ENCODE measurements at places on chromosomes 7 and 10.

DNA sequence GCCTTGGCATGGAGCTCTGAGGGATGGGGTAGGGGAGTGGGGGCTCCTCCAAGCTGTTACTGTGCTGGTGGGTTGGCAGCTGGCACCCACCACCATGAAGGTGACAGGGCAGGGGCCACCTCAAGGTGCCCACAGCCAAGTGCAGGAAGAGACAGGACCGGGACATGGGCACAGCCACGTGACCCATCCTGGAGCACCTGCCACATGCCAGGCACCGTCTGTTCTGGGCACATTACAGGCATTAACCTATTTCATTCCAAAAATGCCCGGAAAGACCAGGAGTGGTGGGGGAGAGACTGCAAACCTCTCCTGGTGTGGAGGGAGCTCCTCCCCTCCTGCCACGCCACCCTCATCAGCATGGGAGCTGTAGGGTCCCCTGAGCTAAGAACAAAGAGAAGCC is 56.7 kb downstream of the CAMK2B start:
- DNase-seq = no peak

DNA sequence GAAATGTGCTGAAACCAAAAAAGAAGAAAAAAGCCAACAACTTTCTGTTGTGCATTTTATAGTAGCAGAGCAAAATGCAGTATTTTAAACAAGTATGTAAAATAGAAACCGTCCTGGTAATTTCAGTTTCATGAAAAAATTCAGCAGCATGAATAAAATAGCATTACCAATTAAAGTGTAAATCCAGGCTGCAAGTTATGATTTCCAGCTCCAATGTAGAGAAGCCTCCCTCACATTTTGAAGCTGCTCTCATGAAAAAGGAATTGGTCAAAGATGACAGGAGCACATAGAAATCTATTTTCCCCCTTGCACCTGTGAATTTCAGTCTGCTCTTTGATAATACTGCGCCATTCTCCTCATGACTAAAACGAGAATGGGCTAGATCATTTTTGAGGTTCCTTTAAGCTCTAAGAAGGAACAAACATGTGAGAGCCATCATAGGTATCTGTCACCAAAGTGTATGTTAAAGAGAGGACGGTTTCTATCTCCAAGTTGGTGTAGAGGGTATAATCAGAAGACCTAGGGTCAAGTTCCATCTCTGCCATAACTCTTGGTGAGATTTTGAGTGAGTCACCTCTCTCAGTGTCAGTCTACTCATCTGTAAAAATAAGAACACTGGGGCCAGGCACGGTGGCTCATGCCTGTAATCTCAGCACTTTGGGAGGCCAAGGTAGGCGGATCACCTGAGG is 107.5 kb downstream of the MTPAP start:
- no peak for DNase-seq

DNA sequence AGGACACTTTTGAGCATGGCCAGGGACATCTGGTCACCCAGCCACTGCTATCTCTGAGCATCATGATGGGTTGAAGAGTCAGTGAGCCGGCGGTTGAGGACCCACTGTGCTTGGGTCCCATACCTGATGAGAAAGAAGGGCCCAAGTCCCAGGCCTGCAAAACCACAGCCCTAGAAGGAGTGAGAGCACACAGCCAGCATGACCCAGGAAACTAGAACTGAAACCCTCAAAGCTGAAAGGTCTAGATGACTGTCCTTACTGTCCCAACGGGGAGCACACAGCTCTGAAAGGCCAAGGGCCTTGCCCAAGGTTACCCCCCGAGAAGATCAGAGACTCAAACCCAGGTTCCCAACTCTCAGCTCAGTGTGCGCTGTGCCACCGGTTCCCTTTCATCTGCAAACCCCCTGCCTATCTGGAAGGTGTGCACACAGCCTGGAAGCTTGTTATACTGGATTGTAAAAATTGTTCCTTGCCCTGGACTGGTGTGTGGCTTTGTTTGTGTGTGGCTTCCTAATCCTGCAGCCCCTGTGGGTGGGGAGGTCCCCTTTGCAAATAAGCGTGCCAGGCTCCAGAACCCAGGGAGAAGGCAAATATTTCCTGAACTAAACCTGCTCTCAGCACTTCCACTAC is 22.6 kb upstream of the PSAP start:
- DNase-seq = no peak

- no peak for DNase-seq
Measured at GRCh38 chr7:68823996-68824780, 774.1 kb upstream of the AUTS2 start.

DNA sequence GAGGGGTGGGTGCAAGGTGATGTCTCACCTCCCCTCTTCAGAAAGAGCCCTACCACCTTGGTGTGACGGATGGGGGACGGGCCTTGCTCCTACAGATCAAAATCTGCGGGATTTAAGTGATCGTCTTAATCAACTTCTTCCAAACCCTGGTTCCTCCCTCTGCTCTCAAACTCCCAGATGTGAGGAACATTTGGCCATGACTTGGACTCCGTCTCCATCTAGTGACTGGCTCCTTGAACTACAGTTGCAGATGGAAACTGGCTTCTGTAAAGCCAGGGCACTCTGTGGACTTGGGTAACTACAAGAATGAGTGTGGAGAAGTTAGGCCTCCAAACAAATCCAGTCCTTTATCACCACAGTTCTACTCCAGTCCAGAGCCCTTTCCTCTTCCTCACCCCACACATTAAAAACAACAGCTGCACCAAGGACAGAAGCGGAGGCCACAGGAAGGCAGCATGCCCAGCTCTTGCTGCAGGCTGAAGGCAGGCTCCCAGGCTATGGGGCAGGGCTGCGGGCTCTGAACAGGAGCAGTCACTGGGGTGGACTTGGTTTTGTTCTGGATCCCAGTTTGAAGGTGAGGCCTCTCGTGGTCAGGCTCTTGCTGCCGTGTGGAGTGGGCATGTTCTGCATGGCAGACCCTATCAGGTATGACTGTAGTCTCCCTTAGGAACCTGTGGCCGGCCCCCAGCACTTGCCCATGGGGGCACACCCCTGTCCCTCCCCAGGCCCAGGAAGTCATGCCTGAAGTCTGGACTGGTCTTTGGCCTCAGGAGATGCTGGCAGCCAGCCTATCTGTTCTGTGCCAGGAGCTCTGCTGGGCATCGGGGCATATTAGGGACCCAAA is 79.4 kb downstream of the VWC2 start:
- peak; percentile 50 for DNase-seq

GRCh38 chr7:23471106-23471859 is 992 bp upstream of the IGF2BP3 start:
- peak; percentile 71 for DNase-seq

- no peak for DNase-seq
Measured at GRCh38 chr10:104767745-104768144, 126.7 kb downstream of the SORCS3 start.

DNA sequence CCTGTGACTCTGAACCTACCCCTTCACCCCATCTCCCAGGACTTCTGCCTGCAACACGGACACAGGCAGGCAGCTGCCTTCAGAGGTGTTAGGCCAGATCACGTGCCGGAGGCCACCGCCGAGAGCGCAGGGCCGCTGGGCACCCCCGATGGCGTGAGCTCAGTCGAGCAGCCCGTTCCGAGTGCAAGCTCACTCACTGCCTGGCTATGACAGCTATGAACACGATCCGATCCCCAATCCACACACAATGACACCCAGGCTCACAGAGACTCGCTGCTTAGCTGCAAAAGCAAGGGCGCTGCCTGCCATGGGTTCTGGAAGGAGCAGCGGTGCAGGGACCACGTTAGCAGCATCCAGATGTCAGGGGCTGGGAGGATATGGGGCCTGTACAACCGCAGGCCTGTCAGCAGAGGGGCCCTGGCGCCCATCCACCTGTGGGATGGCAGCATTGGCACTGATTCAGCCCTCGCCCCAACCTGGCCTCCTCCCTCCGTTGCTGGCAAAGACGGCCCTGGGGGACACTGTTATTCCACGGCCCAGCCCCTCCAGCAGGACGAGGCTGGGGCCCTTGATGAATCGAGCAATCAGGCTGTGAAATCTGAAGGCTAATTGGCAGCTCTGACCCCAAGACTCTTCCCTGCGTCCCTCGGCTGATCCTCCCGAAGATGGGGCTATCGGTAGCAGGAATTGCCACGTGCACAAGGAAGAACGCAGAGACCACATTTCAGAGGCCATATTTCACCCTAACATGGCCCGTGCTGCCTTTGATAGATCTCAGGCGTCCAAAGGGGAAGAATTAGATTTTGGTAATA is 230.1 kb downstream of the ELFN1 start:
- no peak for DNase-seq

DNA sequence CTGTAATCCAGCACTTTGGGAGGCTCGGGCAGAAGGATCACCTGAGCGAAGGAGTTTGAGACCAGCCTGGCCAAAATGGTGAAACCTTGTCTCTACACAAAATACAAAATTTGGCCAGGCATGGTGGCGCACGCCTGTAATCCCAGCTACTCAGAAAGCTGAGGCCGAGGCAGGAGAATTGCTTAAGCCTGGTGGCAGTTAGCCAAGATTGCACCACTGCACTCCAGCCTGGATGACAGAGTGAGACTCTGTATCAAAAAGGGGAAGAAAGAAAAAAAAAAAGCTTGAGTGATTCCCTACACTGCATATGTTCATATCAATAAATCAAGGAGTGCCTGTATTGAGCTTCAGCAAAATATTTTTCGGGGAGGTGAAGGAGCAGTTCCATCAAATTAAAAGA is 45.8 kb upstream of the SRRM3 start:
- DNase-seq = peak; percentile 60

- peak; percentile 91 for DNase-seq
Measured at GRCh38 chr7:124992851-124993562, 63.4 kb upstream of the POT1 start.

DNA sequence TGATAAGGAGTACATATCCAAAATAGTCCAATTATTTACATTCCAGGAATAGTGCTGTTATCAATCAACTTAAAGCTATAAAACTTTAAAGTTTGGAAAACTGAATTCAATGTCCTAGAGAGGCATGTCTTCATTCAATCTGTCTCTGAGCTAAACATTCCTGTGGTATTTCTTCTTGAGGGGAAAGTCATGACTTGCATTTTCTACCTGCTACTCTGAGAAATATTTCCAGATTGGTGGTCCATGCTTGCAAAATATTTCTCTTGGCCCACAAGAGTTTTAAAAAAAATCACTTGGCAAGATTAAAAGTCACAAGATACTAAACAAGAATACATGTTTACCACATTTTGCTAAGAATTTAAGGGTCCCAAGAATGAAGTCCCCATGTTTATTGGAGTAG is 63.6 kb upstream of the HGF start:
- no peak for DNase-seq

- DNase-seq = no peak
Measured at GRCh38 chr10:44060221-44060620, 324.7 kb downstream of the CXCL12 start.

- no peak for DNase-seq
Measured at GRCh38 chr10:103894441-103894864, 23.5 kb downstream of the STN1 start.

DNA sequence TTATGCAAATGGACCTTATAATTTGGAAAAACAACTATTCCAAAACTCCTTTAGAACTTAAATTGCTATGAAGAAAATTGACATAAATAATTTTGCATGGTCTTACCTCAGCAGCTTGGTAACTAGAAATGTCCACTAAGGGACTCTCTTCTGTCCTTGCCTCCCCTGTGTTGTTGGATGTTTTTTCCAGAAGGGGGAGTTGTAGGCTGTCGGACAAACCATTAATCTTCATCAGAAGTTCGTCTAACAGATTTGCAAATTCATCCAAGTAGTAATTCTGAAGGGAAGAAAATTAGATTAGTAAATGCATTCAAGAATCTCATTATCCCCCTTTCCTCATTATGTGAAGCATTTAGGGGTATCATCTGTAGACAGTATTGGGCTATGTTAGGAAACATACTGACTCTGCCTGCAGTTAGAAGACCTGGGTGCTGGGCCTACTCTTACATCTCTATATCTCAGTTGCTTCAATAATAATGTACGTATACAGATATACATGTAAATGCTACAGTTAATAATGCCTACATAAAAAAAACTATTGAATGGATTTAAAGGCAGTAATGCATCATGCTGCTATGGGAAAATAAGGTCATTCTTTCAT is 155.6 kb downstream of the PKD1L1 start:
- peak; percentile 28 for DNase-seq

- peak; percentile 26 for DNase-seq
Measured at GRCh38 chr7:39414224-39415035, 151.8 kb upstream of the YAE1 start.

- DNase-seq = peak; percentile 57
Measured at GRCh38 chr10:50367732-50368131, 116.4 kb upstream of the ASAH2 start.

DNA sequence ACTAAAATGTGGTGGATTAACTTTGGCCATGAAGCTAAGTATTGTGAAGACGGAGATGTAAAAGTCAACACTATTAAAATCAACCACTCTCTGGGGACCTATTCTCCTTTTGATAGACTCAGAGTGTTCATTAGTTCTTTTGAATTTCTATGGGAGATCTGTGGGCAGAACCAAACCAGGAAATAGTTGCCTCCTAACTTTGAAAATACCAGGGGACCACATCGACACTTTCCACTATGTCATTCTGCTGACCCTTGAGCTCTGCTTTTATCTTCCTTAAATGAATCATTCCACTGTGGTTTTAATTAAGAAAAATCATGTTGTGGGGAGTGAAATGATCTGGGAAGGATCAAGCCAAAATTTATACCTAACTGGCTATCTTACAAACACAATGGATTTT is 960.5 kb downstream of the GATA3 start:
- no peak for DNase-seq

GRCh38 chr7:318878-319661 is 29.1 kb downstream of the FOXL3 start:
- DNase-seq = no peak

GRCh38 chr10:14880229-14880628 is 1.6 kb downstream of the SUV39H2 start:
- no peak for DNase-seq

- no peak for DNase-seq
Measured at GRCh38 chr7:35492451-35493175, 202.3 kb downstream of the HERPUD2 start.

DNA sequence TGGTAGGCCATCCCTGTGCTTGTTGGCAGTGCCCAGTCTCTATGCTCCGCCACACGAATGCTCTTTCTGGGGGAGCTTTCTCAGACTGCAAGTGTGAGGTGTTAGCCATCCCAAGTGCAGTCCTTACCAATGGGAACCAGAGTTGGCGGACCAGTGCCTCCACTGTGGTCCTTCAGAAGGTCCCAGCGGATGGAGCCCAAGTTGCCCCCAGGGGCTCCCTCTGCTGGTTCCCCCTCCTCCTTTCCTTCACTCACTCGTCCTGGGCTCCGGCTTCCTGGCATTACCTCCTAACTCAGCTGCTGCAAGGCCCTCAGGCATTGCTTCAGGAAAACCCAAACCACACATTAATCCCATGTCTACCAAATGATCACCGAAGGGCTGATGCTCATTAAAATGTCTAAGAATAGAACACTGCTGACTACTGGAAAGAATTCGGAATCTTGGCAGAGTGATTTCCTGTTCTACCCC is 139.8 kb downstream of the CUBN start:
- no peak for DNase-seq

DNA sequence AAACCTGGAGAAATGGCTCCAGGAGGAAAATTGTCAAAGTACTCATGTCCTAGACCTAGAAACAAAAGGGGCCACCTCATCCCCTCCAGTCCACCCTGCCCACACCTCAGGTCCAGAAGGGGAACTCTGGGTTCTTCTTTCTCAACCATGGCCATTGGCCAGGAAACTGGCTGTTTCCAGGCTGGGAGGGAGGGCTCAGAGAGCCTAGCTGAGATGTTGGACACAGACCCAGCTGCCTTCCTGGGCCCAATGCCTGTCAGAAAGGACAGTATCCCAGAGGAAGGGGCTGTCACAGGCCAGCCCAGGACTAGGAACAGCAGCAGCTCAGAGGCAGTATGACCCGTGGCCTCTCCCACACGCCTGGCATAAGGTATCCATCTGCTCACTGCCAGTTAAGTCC is 9.6 kb downstream of the GRID1 start:
- DNase-seq = no peak

GRCh38 chr10:132861116-132861691 is 75.3 kb upstream of the NKX6-2 start:
- no peak for DNase-seq

Measured in brain microvascular endothelial cell (primary cell).